Endothelial cell of umbilical vein (primary cell): ENCODE measurements at places on chromosomes 5 and 9.

DNA sequence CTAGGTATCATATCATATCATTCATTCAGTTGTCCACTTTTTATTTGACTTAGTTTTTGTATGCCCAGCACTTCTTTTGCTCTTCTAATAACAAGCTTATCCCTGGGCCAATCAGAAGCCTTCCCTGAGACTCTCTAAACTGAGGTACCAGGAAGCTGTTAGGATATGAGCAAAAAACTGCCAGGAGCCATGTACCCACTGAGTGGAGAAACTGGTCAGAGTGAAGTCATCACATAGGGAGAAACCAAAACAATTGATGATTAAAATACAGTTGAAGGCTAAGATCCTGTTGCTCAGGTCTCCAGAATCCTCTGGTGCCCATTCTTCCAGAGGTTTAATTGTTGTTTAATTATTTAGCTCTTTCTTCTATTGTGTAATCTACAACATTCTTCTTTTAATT lies 120.2 kb downstream of the KIAA0825 start:
- DNase-seq: no peak

GRCh38 chr5:78430866-78431265 lies 70.4 kb downstream of the SCAMP1 start:
- no peak for DNase-seq

DNA sequence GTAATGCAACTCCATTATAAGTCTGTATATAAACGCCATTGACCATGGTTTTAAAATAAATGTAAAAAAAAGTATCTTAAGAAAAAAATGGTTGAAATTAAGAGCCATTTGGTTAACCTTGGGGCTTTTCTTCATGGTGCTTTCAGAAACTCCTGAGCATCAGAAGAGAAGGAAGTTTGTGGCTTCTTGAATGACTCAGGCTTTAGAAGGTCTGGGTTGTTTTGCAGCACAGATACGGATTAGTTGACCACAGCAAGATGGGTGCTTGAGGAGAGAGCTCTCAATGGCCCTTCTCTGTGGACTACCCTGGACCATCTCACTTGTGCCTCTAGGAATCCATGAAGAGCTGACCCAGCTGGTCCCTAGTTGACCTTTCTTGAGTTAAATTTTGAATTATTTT lies 189.5 kb downstream of the TMEM38B start:
- no peak for DNase-seq

DNA sequence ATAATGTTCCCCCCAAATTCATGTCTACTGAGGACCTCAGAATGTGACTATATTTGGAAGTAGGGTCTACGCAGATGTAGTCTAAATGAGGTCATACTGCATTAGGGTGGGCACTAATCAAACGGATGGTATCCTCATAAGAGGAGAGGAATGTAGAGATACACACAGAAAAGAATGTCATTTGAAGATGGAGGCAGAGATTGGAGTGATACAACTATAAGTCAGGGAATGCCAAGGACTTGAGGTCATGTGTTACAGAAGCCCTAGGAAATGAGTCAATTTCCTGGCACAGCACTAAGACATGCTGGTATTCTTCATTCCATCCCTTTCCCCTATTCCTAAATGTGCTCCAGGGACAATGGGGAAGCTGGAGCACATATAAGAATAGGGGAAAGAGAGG lies 758 bp upstream of the PDCD1LG2 start:
- DNase-seq: peak; percentile 91

DNA sequence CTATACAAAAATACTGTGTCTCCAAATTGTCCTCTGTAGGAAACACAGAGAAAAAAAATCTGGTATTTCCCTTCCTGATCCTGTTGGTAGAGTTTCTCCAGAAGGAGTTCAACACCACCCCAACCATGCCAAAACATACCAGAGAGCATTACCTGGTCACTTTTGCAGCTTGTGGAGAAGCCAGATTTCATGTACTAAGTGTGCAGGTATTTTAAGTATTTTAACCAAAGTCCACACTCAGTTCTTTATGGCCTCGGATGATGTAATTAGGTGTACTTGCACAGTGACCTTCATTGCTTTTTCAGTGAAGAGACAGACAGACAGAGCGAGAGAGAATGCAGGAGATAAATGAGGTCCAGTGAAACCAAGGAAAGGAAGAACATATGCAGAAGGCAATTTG lies 2046.8 kb upstream of the CDH9 start:
- no peak for DNase-seq

- no peak for DNase-seq
Measured at GRCh38 chr9:105500108-105500766, 52.4 kb downstream of the FSD1L start.

DNA sequence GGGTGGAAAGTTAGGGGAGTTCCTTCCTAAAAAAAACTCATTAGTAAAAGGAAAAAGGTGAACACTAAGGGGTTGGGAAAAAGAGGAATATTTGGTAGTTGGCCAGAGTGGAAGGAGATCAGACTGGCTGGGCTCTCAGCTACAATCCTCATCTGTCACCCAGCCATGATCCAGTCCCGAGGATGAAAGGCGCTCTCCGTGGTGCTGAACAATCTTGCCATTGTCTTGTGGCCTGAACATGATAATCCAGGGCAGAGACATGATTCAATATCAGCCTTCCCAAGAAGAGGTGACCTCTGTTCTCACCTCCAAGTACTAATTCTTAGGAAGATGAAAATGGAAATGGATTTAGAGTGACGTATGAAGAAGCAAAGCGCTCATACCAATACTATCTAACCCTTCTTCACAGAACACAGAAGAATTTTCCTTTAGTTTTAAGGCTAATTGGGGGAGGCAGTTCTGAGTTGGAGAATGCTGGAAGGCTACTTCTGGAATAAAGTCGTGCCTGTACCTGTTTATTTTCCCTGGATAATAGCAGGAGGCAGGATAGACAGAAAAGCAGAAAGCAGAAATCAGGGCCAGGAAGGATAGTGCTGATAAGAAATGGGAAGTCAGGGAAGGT lies 36.6 kb upstream of the MYORG start:
- DNase-seq: peak; percentile 42

- DNase-seq: no peak
Measured at GRCh38 chr9:75382126-75382525, 293.8 kb downstream of the OSTF1 start.

DNA sequence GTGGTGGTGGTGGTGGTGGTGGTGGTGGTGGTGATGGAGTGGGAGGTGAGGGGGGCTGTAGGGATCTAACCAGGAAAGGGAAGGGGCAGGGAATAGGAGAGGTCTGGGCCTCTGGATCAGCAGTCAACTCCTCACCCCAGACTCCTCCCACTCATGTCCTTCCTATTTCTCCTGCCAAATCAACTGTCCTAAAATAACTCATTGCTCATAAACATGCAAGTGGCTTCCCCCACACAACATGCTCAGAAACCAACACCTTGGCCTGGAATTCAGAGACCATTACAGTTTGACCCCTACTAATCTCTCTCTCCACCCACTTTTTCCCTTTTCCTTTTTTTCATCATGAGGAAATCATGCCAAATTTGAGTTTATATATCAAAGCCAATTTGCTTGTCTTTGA lies 8.4 kb upstream of the FSD1L start:
- no peak for DNase-seq

DNA sequence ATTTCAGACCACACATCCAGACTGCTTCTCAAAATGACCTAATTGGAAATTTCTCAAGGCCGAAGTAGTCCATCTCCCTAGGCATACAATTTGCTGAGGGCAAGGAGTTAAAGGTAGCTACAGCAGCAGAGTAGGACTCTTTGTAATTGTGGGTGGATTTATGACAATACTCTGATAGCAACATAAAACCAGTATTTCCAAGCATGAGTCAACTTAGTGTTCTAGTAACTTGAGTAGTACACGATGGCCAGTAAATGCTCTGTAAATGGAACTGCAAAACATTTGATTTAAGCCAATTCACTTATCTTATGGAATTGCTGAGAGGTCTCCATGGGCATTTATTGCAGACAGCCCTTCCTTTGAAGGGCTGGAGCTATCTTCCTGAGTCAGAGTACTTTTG lies 352.2 kb downstream of the PLK2 start:
- DNase-seq: no peak

DNA sequence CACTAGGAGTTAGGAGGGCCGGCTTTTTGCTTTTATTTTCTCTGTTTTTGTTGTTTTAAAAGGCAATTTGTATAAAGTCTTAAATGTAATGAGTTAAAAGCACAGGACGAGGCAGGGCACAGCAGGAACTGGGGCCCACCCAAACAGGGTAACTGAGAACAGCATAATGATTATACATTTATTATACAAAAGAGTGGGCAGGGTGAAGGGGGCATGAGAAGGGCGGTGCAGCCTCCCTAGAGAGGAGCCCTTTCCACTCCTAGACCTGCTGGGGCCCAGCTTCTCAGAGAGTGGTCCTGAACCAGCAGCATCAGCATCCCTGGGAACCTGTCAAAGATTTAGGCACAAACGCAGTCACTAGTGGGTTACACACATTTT lies 438.0 kb downstream of the AGTPBP1 start:
- DNase-seq: no peak

GRCh38 chr9:99416007-99416406 lies 193.9 kb downstream of the SEC61B start:
- DNase-seq: no peak

DNA sequence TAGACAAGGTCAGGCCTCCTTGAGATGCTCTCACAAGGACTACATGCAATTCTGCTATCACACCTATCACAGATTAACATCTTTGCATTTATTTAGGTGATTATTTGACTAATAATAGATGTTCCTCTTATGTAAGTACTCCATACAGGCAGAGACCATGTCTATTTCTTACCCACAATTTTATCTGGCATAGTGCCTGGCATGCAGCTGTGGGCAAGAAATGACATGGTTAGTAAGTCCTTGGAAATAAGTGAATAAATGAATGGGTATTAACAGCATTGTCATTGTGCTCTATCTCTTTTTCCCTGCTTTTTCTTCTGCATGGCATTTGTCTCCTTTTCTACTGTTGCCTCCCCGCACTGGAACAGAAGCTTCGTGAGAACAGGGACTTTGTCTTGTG lies 49.4 kb downstream of the SLC22A5 start:
- DNase-seq: no peak

DNA sequence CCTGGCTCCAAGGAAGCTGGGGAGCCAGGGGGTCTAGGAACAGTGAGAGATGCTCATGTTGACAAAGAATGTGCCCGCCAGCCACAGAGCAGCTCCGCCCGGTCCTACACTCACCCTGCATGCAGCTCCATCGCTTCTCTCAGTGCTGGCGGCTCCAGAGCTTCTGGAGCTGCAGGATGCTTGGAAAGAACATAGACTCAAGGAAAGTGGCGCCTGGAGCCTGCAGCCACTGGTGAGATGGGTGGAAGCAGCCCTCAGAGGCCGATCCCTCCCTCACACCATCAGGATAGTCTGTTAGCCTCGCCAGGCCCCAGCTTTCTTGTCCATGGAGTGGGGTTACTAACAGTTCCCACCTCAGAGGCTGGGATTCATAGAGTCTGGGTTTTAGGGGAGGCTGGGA lies 26.4 kb upstream of the SLC6A19 start:
- no peak for DNase-seq

DNA sequence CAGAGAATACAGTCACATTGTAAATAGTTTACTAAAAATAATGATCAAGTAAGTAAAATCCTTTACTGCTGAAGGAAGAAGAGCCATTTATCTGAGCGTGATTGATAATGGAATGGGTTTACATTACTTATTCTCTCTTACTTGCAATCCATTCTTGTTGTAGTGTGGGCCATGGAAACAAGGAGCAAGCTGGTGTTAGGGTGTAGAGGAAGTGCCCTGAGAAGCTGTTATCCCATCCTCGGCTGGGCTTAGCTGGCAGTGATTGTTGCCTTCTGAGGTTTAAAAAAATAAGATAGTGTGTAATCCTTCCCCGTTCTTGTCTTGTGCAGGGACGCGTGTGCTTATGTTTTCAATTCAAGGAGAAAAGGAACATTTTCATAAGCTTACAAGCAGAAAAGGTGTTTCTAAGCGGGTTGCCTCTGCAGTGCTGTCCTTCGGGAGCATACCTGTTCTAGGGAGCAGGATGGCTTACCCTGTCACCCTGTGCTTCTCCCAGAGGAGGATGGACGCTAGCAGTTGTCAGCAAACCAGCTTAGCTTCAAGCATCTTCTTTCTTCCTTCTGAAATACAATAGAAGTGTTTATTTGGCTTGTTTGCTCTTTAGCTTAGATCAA lies 188.3 kb downstream of the ARHGEF28 start:
- no peak for DNase-seq

DNA sequence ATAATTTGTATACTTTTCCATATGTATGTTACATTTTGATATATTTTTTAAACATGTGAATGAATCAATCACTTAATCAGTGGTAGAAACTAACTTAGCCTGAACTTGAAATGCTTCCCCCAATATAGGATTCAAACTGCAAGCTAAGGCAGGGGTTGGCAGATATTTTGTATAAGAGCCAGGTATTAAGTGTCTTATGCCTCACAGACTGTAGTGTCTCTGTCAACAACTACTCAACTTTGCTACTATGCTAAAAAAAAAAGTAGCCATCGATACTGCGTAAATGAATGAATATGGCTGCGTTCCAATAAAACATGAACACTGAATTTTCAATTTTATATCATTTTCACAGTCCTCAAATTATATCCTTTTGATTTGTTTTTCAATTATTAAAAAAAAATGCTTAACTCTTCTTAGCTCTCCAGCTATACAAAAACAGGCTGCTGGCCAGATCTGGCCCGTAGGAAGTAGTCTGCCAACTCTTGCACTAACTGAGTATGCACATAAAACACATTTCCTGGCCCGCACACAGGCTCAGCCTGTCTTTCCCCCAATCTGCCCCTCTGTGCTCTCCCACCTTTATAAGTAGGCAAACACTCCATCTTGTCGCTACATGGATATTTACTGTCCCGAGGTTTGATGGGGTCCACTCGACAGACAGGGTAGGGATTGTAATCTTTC lies 91.8 kb downstream of the SAXO1 start:
- DNase-seq: no peak

DNA sequence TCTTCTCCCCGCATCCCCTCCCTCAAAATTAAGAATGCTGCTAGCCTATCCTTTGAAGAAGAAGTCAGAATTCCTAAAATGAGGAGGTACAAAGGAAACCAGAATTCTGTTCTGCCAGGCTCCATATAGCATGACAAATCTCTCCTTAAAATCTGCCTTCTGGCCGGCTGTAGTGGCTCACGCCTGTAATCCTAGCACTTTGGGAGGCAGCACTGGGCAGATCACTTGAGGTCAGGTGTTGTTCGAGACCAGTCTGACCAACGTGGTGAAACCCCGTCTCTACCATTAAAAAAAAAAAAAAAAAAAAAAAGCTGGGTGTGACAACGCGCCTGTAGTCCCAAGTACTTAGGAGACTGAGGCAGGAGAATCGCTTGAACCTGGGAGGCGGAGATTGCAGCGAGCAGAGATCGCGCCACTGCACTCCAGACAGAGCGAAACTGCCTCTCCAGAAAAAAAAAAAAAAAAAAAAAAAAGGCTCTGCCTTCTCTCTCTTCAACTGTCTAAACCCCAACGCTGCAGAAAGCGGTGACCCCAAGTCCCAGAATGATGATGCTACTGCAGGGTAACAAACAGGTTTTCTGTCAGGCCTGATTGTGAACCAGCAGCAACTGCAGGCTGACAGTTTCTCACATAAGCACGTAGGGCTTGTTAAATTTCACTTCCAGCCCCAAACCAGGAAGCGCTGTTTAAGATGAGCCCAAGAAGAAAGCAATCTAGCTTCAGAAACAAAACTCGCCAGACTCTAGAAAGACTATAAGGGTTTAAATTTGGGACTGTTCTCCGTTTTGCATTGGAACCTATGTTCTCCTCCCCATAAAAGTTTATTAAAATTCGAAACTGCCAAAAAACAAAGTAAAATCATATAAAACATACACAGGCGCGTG lies 963 bp upstream of the CAST start:
- peak; percentile 76 for DNase-seq
